GM13976 (cell line): ENCODE measurements at places on chromosomes 7 and 10.

GRCh38 chr10:79316671-79317431 lies 30.4 kb upstream of the PPIF start:
- DNase-seq = peak; percentile 71

DNA sequence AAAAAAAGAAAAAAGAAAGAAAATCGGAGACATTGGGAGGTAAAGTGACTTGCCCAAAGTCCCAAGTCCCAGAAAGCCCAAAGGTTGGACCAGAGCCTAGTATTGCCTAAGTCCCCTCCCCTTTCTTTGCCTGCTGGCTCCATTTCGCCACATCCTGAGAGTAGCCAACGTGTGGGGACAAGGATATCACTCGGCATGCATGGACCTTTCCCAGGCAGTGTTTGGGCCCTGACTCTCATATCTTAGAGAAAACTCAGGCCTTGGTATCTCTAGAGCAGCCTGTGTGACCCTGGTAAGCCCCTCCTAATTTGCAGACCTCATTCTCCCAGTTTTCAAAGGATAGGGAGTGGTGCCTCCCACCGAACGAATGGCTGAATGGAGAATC lies 294.2 kb upstream of the ZMIZ1 start:
- DNase-seq = no peak

DNA sequence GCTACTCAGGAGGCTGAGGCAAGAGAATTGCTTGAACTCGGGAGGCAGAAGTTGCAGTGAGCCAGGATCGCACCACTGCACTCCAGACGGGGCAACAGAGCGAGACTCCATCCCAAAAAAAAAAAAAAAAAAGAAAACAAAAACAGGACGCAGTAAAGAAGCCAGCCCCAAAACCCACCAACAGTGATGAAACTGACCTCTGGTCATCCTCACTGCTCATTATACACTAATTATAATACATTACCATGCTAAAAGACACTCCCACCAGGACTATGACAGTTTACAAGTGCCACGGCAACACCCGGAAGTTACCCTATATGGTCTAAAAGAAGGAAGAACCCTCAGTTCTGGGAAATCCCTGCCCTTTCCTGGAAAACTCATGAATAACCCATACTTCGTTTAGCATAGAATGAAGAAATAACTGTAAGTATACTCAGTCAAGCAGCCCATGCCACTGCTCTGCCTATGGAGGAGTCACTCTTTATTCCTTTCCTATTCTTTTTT lies 40.0 kb upstream of the EIF4H start:
- no peak for DNase-seq

GRCh38 chr10:77939561-77940001 lies 13.0 kb upstream of the DLG5 start:
- DNase-seq = no peak

DNA sequence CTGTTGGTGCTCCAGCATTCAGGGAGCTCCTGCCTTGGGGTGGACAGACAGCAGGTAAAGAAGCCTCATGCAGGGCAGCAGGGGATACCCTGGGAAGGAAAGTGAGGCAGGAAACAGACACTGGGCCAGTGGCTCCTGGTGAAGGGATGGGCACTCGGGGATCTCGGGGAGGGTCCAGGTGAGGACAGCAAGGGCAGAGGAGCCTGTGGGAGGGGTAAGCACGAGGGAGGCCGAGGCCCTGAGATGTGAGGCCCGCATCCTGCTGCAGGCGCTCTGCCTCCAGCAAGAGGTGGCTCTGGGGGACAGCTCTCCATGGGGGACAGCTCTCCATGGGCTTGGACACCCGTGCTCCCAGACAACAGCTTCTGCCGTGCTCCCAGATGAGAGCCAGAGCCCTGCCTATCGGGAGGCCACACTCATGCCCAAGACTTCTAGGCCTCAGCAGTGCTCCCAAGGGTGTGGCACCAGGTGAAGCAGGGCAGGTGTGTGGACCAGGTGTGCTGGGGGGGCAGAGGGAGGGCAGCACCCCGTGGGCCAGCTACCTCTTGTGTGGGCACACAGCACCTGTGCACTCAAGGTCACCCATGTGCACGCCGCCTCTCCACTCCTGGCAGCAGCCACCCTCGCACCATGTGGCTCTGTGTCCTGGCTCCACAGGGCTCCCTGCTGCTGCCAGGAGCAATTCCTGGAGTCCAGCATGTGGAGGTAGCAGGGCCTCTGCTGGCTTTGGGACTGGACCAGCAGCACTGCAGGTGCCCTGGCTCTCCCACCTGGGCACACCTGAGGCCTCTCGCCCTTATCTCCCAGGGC lies 93.6 kb upstream of the INSIG1 start:
- no peak for DNase-seq

DNA sequence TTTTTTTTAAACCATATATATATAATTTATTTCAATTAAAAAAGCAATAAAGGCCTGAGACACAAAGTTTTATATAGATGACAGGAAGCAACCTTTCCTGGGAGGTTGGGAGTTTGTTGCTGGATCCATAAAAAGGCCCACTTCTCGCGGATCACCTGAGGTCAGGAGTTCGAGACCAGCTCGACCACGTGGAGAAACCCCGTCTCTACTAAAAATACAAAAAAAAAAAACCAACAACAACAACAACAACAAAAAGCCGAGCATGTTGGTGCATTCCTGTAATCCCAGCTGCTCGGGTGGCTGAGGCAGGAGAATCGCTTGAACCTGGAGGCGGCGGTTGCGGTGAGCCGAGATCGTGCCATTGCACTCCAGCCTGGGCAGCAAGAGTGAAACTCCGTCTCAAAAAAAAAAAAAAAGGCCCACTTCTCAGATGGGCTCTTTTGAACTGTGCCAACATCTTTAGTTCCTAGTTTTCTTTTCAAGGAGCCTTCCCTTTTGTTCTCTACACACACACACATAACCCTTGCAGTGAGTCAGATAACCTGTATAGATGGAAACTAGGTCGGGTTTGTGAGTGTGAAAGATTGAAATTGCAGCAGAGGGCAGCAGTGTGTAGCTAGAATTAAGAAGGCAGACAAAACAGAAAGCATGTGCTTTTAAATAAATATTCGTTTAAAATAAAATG lies 1.2 kb upstream of the SMNDC1 start:
- peak; percentile 64 for DNase-seq

DNA sequence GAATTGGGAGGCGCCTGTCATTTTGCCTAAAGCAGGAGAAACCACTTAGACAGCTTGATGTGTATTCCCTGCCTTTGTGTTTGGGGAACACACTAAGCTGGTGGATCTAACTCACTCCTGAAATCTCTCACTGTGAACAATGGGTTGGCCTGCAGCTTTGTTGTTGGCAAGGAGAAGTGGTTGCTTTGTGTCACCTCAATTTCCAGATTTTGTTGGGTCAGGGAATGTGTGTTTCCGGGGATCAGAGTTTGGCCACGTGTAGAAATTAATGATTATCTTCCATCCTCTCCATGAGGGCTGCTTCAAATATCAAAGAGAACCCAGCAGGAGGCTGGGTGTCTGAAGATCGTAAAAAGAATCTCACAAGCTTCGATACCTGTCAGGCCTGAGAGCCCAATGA lies 27.8 kb downstream of the A1CF start:
- DNase-seq = no peak

DNA sequence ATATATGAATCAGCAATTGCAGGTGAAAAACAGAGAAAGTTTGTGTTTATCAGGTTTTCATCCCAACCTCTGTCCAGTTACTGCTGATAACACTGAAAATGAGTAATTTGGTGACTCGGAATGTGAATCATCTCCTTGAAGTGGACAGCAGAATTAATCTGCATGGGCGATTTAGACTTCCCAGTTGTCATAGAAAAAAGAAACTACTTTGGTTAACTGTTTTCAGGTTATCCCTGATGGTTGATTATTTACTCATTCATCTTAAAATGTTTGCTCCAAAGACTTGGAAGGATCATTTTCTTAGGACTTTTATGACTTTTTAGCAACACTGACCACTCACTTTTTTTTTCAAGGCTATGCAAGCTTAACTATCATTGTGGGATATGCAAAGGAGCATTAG lies 504.1 kb upstream of the ANKRD30A start:
- DNase-seq = no peak

- DNase-seq = peak; percentile 52
Observed at GRCh38 chr10:122911889-122912484, 1.6 kb downstream of the FAM24A start.

DNA sequence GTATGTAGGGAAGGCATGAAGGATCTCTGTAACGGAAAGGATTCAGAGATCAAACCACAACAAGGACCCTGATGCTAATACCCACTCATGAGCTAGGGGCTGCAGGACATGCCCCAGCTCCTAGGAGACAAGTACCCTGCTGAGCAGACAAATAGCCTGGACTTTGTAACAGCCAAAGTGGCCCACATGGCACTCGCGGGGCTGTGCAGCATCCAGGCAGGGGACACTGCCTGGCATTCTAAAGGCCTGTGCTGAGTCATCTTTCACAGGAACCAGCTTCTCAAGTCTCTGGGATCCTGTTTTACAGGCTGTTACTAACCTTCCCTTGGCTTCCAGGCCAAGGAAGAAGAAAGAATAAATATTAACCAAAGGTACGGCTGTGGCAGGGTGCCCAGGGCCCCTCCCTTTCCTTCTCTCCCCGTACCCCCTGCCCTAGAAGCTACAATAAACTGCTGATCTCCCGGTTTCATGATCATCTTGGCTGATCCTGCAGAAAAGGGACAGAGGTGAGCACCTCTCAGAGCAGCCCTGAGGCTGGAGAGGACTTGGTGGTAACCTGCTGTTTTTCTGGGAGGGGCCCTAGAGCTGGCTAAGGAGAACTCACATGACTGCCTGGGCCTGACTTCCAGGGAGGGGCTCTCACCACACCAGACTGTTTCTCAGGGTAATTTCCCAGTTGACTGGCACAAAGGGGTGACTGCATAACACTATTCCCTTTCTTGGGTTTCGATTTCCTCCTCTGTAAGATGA lies 4.2 kb upstream of the RPEL1 start:
- DNase-seq = no peak

- DNase-seq = peak; percentile 69
Observed at GRCh38 chr7:43905956-43906330, 453 bp downstream of the URGCP start.

DNA sequence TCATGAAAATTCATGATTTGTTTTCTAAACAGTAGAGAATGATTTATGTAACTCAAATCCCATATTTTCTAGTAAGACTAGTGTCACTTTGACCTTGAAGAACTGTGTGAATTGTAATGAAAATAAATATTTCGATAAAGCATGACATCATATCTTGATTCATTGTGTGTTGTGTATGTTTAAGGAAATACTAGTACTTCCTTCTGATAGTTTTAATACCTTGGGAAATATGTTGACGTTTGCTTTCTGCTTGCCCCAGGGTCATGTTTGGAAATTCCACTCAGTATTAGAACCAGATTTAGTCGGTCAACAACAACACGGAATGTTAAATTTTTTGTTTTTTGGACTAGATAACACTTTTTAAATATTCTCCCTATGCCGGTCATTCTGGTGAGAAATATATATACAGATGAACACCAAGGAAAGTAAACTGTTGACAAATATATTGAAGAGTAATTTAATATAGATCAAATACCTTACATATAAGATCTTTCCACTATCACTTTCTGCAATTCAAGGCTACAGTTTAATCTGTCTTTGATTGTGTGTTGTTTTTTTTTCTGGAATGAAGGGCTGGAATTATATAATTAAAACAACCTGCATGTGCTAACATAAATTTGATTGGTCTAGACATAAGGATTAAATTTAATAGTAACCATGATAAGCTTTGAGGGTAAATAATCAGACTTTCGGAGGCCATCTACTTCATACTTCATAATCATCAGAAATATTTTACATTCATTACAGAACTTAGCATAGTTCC lies 126.2 kb downstream of the MDFIC start:
- no peak for DNase-seq

GRCh38 chr10:115045499-115045898 lies 47.7 kb upstream of the ATRNL1 start:
- no peak for DNase-seq

GRCh38 chr7:99219985-99220384 lies 12.1 kb upstream of the KPNA7 start:
- DNase-seq = no peak

- no peak for DNase-seq
Observed at GRCh38 chr10:22999942-23000341, 72.1 kb downstream of the ARMC3 start.

- DNase-seq = no peak
Observed at GRCh38 chr10:30047924-30048531, 11.4 kb downstream of the JCAD start.

- DNase-seq = no peak
Observed at GRCh38 chr7:65974191-65974801, 7.7 kb downstream of the GUSB start.

GRCh38 chr7:55440040-55440690 lies 75.0 kb downstream of the LANCL2 start:
- no peak for DNase-seq

GRCh38 chr10:47039562-47039913 lies 128.3 kb downstream of the PTPN20 start:
- DNase-seq = no peak

- no peak for DNase-seq
Observed at GRCh38 chr10:110631934-110632333, 12.2 kb upstream of the RBM20 start.

DNA sequence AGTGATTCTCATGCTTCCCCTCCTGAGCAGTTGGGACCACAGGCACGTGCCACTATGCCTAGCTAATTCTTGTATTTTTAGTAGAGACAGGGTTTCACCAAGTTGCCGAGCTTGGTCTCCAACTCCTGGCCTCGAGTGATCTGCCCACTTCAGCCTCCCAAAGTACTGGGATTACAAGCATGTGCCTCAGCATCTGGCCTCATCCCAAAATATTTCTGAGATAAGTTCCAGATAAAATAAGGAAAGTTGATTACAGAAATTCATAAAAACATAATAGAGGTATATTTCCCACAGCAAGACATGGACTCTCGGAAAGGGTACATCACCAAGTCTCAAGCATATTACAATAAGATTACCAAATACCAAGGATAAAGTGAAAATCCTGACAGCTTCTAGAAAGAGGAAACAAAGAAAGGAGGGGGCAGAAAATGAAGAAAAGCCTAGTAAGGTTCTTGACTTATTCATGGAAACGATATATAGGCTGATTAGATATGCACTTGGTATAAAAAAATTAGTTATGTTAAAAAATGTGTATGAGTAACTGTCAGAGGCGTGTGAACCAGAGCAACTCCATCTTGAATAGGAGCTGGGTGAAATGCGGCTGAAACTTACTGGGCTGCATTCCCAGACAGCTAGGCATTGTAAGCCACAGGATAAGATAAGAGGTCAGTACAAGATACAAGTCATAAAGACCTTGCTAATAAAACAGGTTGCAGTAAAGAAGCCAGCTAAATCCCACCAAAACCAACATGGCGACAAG lies 35.0 kb downstream of the IQUB start:
- DNase-seq = no peak
